ENCODE measurements at places on chromosomes 6 and 20. TPM values are rescaled to one million over a fixed set of nuclear protein-coding genes. Genes with fewer than 3 reads are reported as not detected.

The FAM184A gene
- 3.6 TPM for total RNA-seq

DNA sequence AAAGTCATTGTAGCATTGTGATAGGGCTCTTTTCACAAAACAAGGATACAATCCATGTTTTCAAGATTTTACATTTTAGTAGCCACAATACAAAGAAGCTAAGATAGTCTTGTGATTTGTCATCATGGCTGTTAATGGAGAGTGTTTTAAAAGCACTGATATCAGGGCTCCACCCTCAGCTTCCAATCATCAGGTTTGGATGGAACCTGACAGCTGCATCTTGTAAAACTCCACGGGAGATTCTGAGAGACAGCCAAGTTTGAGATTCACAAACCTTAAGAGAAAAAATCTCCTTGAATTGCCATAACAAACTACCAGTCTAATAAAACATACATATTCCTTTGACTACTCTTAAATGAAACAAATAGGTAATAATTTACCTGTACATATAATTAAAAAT lies 280.2 kb downstream of the ESR1 start:
- H3K36me3 ChIP-seq = no peaks in the 10 kb centered on the region
- no peak overlapping the region for H3K4me3 ChIP-seq
- no peak overlapping the region for H3K27ac ChIP-seq
- no peak for DNase-seq
- no peaks in the 10 kb centered on the region for H3K27me3 ChIP-seq

- no peak for DNase-seq
- H3K4me3 ChIP-seq = no peak overlapping the region
- no peaks in the 10 kb centered on the region for H3K36me3 ChIP-seq
- no peak overlapping the region for H3K27ac ChIP-seq
Observed at GRCh38 chr20:57738484-57738883, 28.7 kb upstream of the PMEPA1 start.

GRCh38 chr6:36666826-36667591 lies 11.5 kb upstream of the CDKN1A start:
- peaks cover 11% of the 10 kb centered on the region for H3K4me1 ChIP-seq
- no peak for DNase-seq
- no peak overlapping the region for H3K27ac ChIP-seq
- H3K4me3 ChIP-seq = no peak overlapping the region

DNA sequence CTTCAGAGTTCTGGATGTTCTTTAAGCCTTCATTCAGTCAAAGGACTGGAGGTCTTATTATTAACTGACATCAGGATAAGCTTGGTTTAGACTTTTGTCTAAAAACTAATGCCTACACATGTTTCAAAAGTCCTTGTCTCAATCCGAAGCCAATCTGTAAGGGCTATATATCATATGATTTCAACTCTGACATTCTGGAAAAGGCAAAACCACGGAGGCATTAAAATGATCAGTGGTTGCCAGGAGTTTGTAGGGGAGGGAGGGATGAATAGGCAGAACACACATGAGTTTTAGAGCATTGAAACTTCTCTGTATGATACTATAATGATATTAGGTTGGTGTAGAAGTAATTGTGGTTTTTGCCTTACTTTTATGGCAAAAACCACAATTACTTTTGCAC lies 1285.8 kb upstream of the CITED2 start:
- H3K4me1 ChIP-seq = no peaks in the 10 kb centered on the region
- H3K36me3 ChIP-seq = no peaks in the 10 kb centered on the region
- H3K27ac ChIP-seq = no peak overlapping the region
- H3K4me3 ChIP-seq = no peak overlapping the region
- H3K27me3 ChIP-seq = no peaks in the 10 kb centered on the region

DNA sequence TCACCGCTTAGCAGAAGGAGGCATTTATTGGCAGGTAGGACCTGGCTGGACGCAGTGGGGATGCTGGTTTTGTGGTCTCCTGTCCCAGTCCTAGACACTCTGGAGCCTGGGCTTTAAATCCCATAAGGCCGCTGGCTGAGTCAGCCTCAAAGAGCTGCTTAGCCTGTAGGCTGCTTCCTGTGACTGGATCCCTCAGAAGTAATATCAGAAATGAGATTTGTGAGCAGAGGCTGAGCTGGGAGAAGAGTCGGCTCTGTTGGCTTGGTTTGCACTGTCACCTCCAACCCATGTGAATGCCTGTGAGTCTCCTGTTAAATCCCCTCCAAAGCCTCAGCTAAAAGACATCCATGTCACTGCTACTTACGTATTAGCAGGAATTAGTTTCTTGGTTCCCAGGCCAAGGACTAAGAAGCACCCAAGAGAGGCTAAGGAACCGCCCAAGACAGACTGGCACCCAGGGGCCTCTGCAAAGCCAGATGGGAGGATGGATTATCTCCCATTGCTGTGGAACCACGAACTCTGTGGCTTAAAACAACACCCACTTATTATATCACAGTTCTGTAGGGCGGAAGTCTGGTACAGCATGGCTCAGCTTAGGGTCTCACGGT lies 289.4 kb downstream of the CDC5L start:
- no peaks in the 10 kb centered on the region for H3K27me3 ChIP-seq
- no peak overlapping the region for H3K4me3 ChIP-seq
- H3K27ac ChIP-seq = no peak overlapping the region
- no peak for DNase-seq
- no peaks in the 10 kb centered on the region for H3K4me1 ChIP-seq

DNA sequence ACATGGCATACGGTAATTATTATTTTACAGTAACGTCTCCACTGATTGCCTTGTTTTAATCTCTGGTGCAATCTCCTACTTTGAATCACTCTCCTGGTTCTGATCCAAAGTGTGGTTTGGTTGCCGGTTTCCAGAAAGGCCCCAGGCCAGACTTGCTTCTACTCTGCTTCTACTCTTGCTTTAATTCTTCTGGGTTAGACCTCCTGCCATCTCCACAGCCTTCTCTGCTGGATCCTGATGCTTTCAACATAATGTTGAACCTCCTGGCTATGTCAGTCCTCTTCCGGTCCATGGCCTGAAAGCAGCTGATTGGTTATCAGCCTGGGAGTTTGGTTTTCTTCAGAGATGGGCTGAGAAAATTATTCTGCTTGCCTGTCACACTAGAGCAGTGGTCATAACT lies 266.5 kb upstream of the RIMS1 start:
- no peak for DNase-seq
- H3K36me3 ChIP-seq = no peaks in the 10 kb centered on the region
- no peaks in the 10 kb centered on the region for H3K27me3 ChIP-seq
- no peak overlapping the region for H3K27ac ChIP-seq

DNA sequence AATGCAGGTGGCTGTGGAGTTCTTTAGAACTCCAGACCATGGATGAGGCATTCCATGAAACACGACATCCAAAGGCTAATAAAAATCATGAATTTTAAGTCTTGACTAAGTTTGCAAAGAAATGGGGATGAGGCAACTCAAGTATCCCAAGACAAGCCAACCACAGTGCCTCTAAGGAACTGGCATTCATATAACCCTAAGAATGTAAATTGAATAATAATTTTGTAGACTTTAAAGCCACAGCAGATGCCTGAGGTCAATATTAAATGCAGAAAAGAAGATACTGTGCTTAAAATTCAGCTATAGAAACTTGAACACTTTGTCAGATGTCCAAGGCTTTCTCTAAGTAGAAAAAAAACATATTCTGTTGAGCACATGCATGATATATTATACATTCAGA lies 54.5 kb downstream of the TFAP2B start:
- no peak overlapping the region for H3K4me3 ChIP-seq
- H3K27ac ChIP-seq = no peak overlapping the region
- no peak for DNase-seq
- no peaks in the 10 kb centered on the region for H3K27me3 ChIP-seq

The HNF4A gene
- not detected for total RNA-seq

The COL11A2 gene
- total RNA-seq = 2.7 TPM

- H3K27ac ChIP-seq = no peak overlapping the region
- no peak overlapping the region for H3K4me3 ChIP-seq
- no peak for DNase-seq
- no peaks in the 10 kb centered on the region for H3K36me3 ChIP-seq
- H3K27me3 ChIP-seq = peaks cover 11% of the 10 kb centered on the region
Observed at GRCh38 chr20:44089987-44090674, 96.9 kb downstream of the JPH2 start.

GRCh38 chr6:119347466-119348095 lies 2.0 kb downstream of the MAN1A1 start:
- H3K27ac ChIP-seq = peak overlapping the region; percentile 53
- peak overlapping the region; percentile 95 for H3K4me3 ChIP-seq
- H3K36me3 ChIP-seq = no peaks in the 10 kb centered on the region

DNA sequence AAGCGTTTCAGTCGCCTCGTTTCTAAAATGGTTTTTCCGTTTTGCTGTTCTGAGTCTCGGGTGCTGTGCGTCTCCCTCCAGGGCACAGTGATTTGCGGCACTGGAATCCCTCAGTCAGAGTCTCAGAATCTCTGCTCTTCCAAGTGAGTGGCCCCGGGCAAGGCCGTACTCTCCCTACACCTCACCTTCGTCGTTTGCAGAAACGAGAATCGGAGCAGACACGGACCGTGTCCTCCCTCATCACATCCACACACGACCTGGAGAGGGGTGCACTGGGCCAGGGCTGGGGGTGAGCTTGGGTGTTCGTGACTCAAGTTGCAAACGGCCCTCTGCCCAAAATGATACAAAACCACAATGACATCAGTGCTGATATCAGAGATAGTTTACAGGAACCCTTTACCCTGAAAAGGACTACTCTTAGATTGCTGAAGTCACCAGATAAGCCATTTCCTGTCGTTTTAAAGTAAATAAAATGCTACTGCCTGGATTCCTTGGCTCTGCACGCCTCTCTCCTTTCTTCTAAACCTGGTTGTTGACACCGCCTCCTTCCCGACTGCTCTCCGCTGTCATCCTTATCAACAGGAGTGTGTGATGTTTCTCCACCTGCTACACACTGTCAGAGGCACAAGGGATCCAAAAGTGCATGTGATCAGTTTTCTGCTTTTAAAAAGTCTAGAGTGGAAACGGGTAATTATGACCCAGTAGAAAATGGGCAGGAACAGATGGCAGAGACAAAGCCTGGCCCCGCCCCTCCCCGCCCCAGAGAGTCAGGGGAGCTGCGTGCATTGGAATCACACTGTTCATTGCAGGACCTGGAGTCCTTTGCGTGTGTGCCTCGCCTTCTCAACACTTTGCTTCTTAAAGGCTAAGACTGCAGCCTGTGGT lies 38.4 kb downstream of the KIF25 start:
- peak overlapping the region; percentile 32 for H3K4me3 ChIP-seq
- peaks cover 29% of the 10 kb centered on the region for H3K27me3 ChIP-seq
- no peak for DNase-seq
- H3K4me1 ChIP-seq = no peaks in the 10 kb centered on the region
- no peak overlapping the region for H3K27ac ChIP-seq

DNA sequence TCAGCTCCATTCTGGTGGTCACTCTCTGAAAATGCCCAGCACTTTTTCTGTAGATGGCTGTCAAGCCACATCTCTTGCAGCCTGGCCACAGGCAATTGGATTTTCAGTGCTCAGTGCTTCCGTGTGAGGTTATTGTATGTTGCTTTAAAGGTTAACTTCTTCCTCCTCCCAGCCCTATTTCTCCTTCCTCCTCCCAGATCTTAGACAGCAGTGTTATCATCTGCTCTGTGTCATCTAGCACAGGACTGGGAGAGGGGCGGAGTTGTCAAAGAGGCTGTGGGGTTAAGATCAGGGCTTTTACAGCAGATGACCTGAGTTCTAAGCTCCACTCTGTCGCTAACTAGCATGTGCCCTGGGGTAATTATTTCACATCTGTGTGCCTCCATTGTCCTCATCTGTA lies 129.0 kb downstream of the PHACTR3 start:
- no peak for DNase-seq
- H3K27me3 ChIP-seq = peaks cover 20% of the 10 kb centered on the region
- no peak overlapping the region for H3K27ac ChIP-seq
- H3K4me3 ChIP-seq = no peak overlapping the region
- H3K4me1 ChIP-seq = no peaks in the 10 kb centered on the region

The PI3 gene
- total RNA-seq = not detected

DNA sequence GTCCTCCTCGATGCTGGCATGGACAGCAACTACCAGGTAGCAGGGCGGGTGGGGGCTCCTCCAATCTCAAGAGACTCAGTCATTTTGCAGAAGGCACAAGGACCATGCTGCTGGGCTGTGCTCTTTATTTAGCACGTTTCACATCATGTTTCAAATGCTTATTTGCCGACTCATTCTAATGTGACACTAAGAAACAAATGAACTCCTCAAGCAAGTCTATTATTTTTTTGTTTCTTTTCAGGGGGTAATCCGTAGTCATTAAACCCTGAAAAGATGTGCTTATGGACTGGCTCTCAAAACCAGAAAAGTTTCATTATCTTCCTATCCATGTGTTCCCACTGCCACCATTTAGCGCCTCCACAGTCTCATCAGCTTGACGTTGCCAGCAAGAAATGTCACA lies 92.9 kb downstream of the ANKS1A start:
- no peak for DNase-seq
- H3K27me3 ChIP-seq = no peaks in the 10 kb centered on the region
- H3K4me3 ChIP-seq = no peak overlapping the region

DNA sequence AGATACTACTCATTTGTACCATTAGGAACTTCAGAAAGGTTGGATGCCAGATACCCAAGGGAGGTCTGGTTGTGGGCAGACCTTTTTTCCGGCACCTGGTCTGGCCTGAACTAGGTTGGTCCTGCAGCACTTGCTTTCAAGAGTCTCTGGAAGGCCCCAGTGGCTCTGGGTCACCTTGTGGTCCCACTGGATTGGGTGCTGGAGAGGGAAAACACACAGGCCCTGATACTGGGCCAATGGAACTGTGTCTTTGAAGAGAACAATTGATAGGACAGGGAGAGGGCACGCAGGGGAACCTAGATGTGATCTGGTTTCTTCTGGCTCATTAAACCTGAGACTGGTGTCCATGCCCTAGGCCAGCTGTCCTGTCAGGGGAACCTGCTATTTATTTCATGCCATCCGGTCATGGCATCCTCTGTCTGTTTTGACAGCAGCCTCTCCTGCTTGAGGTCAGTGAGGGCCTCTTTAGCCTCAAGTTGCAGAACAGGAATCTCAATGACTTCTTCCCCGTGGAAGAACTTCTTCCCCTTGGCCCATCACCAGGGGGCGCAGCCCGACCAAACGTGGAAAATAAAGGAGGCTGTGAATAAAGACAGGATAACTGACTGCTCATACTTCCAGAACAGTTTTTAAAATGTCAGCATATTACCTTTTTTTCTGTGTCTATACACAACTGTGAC lies 25.0 kb downstream of the TAF8 start:
- peak; percentile 28 for DNase-seq
- H3K27ac ChIP-seq = no peak overlapping the region
- H3K27me3 ChIP-seq = no peaks in the 10 kb centered on the region
- no peak overlapping the region for H3K4me3 ChIP-seq
- H3K4me1 ChIP-seq = no peaks in the 10 kb centered on the region

GRCh38 chr6:25205629-25206028 lies 73.5 kb upstream of the CARMIL1 start:
- no peak overlapping the region for H3K4me3 ChIP-seq
- no peak overlapping the region for H3K27ac ChIP-seq
- H3K4me1 ChIP-seq = no peaks in the 10 kb centered on the region
- no peaks in the 10 kb centered on the region for H3K36me3 ChIP-seq
- peaks cover 13% of the 10 kb centered on the region for H3K27me3 ChIP-seq

The ADGRG6 gene
- total RNA-seq = 0.61 TPM

The SCUBE3 gene
- total RNA-seq = not detected

The EDN3 gene
- total RNA-seq = 0.32 TPM

All from T-cell (primary cell).